ENCODE measurements at places on chromosomes 3 and 15.

GRCh38 chr3:190094160-190094718 is 26.5 kb downstream of the P3H2 start:
- no peak for DNase-seq

GRCh38 chr3:158470944-158471638 is 99.9 kb upstream of the MLF1 start:
- no peak for DNase-seq

- DNase-seq: no peak
These were observed 92.1 kb upstream of the BHLHE40 start for GRCh38 chr3:4887177-4887576.

GRCh38 chr3:2603692-2604289 is 505.1 kb downstream of the CNTN4 start:
- DNase-seq: no peak

- peak; percentile 9 for DNase-seq
These were observed 80.1 kb upstream of the GBE1 start for GRCh38 chr3:81841540-81841939.

DNA sequence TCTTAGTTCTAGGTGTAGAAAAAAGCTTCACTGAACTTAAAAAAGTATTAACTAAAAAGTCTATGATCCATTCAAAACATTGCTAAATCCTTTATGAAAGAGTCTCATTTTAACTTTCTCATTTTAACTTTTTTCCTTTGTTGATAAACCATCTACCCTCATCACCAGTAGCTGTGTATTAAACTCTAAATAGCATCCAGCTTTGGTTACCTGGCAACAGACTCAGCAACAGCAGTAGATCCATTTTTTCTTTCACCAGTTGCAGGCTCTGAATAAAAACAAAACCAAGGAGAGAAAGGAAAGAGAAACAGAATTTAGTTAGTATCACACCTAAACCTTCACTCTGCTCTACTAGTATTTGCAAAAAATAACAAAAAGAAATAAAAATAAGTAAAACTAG is 51.6 kb downstream of the TP53BP1 start:
- no peak for DNase-seq

GRCh38 chr15:91975241-91975978 is 121.9 kb downstream of the SLCO3A1 start:
- DNase-seq: no peak

GRCh38 chr3:44648564-44649229 is at the start of gene ZNF35:
Gene ZNF35 (plus strand): TSS chr3:44648732. CDS start chr3:44651068, 2,336 bp downstream.
- DNase-seq: peak; percentile 66

DNA sequence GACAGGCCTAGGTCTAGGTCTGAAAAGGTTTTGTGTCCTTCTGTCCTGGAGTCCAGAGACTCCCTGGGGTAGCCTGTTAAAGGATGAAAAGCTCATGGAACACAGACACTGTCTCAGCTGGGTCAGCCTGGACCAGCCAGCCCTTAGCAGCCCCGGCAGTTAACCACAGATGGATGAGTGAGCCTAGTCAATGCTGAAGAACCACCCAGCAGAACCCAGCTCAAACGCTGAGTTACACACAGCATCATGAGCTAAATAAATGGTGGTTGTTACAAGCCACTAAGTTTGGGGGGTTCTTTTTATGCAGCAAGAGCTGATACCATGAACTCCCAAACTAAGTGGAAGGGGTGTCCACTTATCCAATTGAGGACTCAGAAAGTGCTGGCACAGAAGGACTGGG is 472.8 kb upstream of the PROK2 start:
- no peak for DNase-seq

- DNase-seq: no peak
These were observed 92.6 kb upstream of the MYRIP start for GRCh38 chr3:39716849-39717248.

GRCh38 chr3:44227632-44228031 is 14.1 kb upstream of the TOPAZ1 start:
- DNase-seq: no peak

DNA sequence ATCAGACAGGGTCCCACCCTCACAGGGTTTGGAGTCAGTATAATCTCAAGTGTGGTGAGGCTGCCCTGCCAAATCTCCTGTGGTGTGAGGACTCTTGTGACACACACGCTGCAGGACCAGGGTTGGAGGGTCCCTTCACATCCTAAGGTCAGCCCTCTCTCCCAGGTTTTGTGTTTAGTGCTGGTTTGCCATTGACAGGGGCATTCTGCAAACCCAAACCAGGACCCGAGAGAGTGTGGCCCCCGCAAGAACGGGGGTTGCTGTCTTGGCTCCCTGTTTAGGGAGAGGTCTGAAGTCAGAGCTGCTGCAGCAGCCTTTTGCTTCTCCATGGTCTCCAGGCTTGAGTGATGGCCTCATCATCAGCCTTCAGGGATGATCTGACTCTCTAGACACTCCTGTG is 14.7 kb downstream of the FAM107A start:
- no peak for DNase-seq

DNA sequence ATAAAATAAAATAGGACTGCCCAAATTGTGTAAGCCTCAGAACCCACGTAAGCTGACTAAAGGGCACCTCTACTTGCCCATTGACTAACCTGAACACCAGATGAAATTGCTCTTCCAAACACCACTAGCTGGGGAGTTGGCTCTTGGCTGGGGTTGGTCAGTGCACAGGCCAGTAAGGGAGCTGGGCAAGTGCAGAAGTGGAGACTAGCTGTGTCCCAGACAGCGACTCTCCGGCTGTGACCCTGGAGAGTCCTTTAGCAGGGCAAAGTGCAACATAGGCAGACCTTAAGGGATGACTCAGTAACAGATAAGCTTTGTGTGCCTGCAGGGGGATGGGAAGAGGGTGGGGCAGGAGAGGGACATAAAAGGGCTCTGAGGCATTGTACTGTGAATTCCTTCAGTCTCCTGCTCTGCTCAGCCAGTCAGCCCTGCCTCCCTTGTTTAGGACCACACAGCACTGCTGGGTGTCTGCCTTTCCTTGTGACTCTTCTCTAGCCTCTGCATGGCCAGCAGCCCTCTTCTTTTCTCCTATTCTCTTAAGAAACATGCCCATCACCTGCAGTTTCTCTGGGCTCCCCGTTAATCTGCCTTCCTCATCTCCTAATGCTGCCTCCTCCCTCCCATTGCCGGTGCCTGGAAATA is 13.2 kb downstream of the NR1I2 start:
- no peak for DNase-seq

DNA sequence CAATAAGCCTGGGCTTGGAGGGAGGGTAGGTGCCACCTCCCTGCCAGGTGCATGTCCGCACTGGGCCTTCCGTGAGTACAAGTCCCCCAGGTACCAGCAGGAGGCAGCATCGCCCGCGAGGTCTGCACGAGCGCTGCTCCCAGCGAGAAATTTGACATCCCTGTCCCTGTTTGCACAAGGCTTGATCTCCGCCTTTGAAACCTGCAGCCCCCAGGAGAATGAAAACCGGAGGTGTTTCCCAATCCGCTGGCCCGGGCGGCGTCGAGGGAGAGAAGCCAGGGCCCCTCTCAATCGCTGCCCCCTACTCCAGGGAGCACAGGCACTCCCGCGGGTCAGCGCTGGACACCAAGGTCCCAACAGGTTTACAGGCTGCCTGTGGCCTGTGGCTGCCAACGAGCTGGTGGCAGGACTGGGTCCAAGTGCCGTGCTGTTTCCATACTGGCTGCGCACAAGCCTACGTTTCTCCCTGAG is 961 bp downstream of the HAPLN3 start:
- DNase-seq: peak; percentile 37

- DNase-seq: no peak
These were observed 272.4 kb upstream of the COL8A1 start for GRCh38 chr3:99365979-99366378.

GRCh38 chr3:181487236-181487978 is 224.3 kb upstream of the SOX2 start:
- peak; percentile 99 for DNase-seq

GRCh38 chr15:36885771-36886170 is 214.6 kb downstream of the MEIS2 start:
- no peak for DNase-seq

Measured in NCI-H1105 treated with DMSO at 0.1 percent for 48 hours (cell line).